ENCODE measurements at places on chromosomes 12 and 14.

DNA sequence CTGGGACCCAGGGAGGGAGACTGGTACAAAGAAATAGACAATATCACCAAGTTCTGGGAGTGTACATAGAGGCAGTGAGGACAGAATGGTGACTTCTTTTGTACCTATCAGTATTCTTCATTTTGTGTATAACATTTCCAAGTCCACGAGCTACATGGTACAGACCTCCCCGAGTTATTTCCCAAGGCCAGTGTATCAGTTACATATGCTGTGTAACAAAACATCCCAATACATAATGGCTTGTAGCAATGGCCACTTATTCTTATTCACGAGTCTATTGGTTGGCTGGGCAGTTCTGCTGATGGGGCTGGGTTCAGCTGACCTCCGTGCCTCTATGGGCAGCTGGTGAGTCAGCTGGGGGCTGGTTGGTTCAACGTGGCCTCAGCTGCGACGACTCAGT is 98.7 kb upstream of the RFLNA start:
- no peak for DNase-seq

- DNase-seq: no peak
These were observed 47.6 kb downstream of the MYBPC1 start for GRCh38 chr12:101642115-101643067.

DNA sequence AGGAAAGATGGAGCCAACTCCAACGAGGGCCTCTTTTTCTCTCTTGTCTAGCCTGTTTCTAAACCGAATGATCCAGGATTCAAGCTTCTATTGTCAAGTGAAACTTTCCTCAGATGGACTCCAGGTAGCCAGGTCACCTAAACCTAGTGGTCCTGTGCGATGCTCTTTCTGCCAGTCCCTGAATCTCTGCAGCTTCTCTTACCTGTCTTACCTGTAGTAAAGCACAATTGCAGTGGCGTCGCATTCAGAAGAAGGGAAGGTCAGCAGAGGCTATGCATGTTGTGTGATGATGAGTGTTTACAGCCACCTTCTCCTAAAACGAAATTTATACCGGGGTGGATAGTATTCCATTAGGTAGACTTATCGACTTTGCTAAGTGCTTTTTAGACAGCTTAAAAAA is 47.4 kb upstream of the TRAF3 start:
- no peak for DNase-seq

DNA sequence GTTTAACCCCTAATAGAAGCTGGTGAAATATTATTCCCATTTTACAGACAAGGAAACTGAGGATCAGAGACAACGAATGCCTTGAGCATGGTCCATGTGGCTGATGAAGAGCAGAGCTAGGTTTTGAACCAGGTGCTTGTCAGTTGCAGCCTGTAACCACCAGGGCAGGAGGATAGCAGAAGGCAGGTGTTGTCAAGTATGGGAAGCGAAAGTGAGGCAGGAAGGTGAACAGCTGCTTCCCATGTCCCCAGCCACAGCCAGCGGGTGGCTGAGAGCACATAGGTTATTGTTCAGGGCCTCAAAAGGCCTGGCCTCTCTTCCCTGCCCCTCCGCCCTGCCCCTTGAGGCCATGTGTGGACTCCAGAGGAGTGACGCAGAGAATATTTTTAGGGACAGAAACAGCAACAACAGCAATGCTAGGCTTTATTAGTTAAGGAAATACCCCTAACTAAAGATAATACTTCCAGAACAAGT is 39.6 kb downstream of the IQSEC3 start:
- no peak for DNase-seq

GRCh38 chr14:24695265-24696241 is 61.6 kb upstream of the GZMB start:
- no peak for DNase-seq

GRCh38 chr12:103105971-103106597 is 148.6 kb downstream of the ASCL1 start:
- no peak for DNase-seq
